A172 (cell line): ENCODE measurements at places on chromosomes 11 and 22.

DNA sequence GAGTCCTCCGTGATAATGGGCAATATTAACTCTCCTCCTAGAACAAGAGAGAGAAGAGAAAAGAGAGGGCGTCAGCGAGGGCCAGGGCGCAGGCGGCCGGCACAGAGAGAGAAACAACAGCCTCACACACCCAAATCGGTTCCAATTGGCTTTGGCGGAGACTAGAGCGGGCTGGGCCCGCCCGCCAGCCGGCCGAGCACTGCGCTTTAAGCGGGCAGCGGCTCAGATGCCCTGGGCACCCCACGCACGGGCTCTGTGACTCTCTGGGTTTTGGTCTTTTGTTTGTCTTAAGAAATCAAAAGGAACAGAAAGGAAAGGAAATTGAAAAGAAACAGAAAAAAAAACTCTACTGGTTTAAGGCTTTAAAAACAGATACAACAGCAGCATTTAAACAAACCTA, 17.0 kb downstream of the SLC22A12 start:
- DNase-seq, result no peak

GRCh38 chr11:113690619-113691569, 15.2 kb downstream of the TMPRSS5 start:
- DNase-seq, result peak; percentile 87

DNA sequence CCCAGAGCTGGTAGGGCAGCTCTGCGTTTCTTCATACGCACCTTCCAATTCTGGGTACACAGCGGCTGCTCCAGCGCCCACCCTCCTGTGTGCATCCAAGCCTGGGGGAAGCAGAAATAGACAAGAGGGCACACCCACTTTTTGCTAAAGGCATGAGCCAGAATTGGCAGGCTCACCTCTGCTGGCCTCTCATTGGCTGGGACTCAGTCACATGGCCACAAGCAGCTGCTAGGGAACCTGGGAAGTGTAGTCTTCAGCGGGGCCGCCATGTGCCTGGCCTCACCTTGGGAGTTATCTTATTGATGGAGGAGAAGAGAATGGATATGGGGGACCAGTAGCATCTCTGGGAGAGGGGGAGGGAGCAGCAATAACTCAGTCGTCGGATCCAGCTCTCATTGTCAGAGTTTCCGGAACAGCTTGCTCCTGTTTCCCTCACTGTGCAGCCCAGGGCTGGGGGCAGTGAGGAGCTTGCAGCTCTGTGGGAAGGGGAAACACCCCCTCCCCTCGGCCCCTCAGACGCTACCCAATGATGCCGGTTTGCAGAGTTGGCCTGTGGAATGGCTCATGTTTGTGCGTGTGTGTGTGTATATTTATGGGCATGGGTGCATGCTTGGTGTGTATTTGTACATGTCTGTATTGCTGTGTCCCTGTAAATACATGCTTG, 11.8 kb upstream of the MIEF1 start:
- DNase-seq, result peak; percentile 59

DNA sequence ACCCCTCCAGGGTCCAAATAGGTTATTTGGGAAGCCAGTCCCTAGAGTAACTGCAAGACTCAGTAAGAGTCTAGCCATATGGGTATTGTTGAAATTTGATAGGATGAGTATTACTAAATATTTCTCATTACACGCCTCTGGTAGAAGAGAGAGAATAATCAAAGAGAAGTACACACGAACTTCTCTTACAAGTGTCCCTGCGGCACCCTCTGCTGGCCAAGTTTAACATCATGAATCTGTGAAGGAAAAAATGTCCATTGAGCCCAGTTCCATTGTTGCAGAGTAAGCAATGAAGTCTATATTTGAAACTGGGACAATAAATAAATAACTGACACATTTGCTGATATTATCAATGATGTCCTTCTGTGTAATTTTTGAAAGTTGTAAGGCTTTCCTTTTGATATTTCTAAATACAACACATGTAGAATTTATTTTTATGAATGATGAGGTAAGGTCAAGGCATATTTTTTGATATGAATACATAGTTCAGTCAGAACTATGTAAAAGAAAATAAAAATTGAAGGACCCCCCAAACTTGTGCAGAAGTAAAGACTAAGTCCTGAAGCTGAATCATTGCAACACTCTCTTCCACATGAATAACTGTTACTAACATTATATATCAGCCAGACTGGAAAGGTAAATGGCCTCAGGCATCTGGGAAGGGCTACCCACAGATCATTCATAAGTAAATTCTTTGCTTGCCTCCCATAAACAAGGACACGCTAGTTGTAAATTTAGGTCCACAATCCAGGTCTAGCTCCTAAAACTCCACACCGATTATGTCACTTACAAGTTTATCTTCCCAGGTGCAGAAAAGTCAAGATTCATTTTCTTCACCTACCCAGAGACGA, 10.0 kb downstream of the OR51L1 start:
- DNase-seq, result peak; percentile 36

- DNase-seq, result no peak
Measured at GRCh38 chr11:89203814-89204213, 26.1 kb downstream of the TYR start.

GRCh38 chr22:31332886-31333285, 13.3 kb downstream of the PATZ1 start:
- DNase-seq, result no peak

DNA sequence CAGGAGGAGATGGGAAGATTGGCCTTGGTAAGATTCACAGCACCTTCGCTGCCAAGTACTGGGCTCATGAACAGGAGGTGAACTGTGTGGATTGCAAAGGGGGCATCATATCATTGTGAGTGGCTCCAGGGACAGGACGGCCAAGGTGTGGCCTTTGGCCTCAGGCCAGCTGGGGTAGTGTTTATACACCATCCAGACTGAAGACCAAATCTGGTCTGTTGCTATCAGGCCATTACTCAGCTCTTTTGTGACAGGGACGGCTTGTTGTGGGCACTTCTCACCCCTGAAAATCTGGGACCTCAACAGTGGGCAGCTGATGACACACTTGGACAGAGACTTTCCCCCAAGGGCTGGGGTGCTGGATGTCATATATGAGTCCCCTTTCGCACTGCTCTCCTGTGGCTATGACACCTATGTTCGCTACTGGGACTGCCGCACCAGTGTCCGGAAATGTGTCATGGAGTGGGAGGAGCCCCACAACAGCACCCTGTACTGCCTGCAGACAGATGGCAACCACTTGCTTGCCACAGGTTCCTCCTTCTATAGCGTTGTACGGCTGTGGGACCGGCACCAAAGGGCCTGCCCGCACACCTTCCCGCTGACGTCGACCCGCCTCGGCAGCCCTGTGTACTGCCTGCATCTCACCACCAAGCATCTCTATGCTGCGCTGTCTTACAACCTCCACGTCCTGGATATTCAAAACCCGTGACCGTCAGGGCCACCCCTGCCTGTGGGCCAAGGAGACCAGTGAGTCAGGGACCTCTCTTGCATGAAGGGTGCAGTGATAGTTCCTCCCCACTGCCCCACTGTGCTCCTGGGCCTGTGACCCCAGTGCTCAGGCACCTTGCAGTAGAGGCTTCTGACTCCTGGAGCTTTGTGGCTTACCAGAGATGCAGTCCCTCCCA, 83.6 kb downstream of the BCR start:
- no peak for DNase-seq

DNA sequence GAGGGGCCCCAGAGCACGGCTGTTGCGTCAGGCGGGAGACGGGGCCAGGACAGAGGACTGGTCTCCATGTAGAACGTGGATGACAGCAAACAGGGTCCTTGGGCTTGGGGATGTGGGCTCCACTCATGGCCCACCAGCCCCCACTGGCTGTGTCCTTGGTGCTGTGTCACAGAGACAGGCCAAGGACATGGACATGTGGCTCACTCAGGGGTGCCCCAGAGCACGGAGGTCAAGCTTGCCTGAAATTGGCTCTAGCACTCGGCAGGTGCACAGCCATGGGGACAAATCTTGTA, 14.4 kb downstream of the FADS2 start:
- DNase-seq, result no peak

- no peak for DNase-seq
Measured at GRCh38 chr22:42440728-42441127, 8.5 kb upstream of the NFAM1 start.

- no peak for DNase-seq
Measured at GRCh38 chr11:88359541-88359940, 22.0 kb upstream of the CTSC start.

GRCh38 chr11:17267576-17267975, 9.0 kb upstream of the NUCB2 start:
- peak; percentile 93 for DNase-seq

- DNase-seq, result peak; percentile 12
Measured at GRCh38 chr22:42401535-42402334, 30.5 kb downstream of the NFAM1 start.

- DNase-seq, result no peak
Measured at GRCh38 chr11:15153231-15153630, 38.5 kb downstream of the INSC start.

GRCh38 chr11:44530413-44531115, 34.9 kb upstream of the CD82 start:
- DNase-seq, result peak; percentile 27

DNA sequence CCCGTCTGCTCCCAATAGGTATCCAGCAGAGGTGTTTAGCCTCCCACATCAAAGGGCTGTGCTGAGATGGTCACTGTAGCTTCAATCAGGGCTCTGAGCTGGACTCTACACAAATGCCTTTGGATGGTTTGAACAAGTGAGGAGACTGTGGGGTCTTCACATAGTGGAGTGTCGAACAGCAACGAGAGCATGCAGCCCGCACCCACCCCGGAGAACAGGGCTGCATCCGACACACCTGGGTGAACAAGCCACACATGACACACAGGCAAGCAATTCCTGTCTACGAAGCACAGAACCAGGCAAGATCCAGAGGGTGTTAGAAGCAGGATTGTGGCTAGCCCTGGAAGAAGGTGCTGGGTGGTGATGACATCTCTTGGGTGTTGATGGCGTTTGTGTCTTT, 58.0 kb upstream of the FGF3 start:
- DNase-seq, result no peak

- DNase-seq, result no peak
Measured at GRCh38 chr22:27541836-27542235, 259.7 kb downstream of the MN1 start.
